ENCODE measurements at places on chromosomes 11 and 22.

- DNase-seq = no peak
These were observed 9.2 kb upstream of the GAS2 start for GRCh38 chr11:22657101-22657694.

GRCh38 chr11:117143390-117143789, 697 bp upstream of the PAFAH1B2 start:
- DNase-seq = no peak

GRCh38 chr11:74783241-74783871, 34.7 kb downstream of the RNF169 start:
- DNase-seq = peak; percentile 74

DNA sequence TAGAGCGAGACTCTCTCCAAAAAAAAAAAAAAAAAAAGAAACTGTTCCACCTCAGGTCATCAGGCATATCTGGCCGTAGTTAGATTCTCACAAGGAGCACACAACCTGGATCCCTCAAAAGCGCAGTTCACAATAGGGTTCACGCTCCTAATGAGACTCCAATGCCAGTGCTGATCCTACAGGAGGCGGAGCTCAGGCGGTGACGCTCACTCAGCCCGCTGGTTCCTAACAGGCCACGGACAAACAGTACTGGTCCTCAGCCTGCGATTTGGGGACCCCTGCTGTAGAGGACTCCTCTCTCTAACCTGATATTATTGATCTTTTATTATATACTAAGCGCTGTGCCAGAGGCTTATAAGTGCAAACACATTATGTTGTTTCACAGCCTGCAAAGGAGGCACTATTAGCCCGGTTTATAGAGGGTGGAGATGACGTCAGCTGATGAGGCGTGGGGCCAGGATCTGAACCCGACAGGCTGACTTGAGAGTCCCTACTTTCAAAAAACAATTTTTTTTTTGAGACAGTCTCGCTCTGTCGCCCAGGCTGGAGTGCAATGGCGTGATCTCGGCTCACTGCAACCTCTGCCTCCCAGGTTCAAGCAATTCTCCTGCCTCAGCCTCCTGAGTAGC, 4.9 kb upstream of the MAFF start:
- DNase-seq = no peak

GRCh38 chr11:44324222-44324621, 14.3 kb upstream of the ALX4 start:
- no peak for DNase-seq

- DNase-seq = no peak
These were observed 31.0 kb upstream of the HSD17B12 start for GRCh38 chr11:43649501-43649900.

DNA sequence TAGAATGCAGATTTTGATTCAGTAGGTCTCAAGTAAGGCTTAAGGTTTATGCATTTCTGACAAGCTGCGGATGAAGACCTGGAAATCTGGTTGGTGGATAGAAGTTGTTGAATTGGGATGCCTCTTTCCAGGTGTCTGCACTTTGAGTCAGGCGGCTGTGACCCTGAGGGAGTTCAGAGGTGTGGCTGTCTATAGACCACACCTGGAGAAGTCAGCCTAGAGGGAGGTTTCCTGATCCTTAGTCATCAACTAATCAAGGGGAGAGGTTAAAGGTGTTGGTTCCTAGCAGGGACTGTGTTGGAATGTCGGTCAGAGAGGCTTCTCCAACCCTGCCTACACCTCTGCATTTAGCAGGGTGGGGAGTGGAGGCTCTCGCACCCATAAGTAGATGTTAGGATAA, 8.0 kb downstream of the GLB1L2 start:
- no peak for DNase-seq

DNA sequence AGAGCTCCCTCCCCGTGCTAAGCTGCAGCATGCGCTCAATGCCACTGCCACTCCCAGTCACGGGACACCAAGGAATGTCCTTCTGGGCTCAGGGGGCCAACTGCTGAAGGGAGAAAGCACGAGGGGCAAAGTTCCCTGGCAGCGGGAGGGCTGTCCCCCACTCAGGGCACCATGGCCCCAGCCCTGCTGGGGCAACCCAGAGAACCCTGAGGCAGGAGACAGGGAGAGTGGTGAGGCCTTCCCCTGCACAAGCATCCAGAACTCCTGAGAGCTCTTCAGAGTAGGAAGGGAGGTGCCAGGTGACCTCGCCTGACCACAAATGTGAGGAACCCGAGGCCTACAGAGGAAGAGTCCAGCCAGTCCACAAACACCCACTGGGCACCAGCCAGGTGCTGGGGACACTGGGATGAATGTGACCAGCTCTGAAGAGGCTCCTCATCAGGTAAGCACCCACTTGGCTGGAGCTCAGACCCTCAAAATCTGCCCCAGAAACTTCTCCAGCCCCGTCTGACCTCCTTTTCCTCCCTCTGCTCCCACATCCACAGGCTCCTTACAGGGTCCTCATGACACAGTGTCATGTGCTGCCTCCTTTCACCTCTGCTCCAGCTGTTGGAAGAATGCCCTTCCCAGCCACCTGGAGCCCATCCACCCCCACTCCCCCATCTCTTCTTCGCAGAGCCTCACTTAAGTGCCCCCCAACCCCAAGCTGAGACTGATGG, 15.6 kb downstream of the GDPD5 start:
- no peak for DNase-seq

DNA sequence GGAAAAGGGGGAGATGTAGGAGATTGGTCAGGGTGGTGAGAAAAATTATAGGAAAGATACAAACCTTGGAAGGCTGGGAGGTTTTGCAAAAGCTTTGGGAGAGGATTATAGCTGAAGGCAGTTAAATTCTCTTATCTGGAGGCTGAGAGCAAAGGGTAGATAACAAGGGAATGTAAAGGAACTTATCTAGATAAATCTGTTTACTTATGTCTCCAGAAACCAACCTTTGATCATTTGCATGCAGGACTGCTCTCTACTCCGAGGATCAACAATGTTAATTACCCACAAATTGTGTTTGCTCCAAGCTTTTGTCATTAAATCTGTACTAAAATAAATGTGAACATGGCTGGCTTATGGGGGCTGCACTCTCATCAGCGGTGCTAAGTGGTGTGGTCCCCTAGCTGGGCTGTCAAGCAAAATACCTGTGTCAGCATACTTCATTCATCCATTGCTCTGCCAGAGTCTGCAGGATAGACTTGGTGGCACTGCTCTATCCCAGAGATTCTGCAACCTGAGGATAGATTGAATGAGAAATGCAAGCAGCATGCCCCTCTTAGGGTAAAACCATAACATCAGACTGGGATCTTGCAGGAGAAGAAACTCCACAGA, 1599.2 kb upstream of the TENM4 start:
- DNase-seq = no peak

DNA sequence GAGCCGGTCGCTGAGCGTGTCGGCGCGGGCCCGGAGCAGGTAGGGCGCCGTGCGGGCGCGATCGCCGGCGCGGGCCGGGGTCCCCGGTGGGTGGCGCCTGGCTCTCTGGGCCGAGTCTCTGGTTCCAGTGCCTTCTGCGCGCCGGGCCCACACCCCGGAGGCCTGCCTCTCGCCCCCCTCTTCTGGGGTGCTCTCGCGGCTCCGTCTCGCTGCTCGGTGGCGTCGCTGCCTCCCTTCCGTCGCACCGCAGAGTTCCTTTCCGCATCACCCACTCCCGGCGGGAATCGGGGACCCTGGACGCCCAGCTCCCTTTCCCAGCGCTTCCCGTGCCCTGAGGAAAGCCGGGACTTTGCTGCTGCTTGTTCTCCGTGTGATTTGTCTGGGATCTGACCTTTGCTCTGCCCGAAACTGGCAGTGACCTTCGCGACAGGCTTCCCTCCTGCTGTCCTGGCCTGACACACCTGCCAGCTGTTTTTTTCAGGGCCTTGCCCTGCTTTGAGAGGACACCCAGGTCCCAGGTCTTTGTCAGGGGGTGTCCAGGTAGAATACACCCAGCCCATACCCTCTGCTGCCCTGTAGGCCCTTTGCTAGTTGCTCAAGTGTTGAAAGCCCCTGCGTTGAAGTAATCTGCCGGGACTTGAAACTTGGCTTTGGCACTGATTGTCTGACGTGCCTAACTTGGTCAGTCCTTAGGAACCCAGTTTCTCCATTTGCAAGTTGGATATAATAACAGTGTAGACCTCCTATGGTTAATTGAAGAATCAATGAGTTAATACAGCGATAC, 711 bp downstream of the FDX1 start:
- DNase-seq = no peak

DNA sequence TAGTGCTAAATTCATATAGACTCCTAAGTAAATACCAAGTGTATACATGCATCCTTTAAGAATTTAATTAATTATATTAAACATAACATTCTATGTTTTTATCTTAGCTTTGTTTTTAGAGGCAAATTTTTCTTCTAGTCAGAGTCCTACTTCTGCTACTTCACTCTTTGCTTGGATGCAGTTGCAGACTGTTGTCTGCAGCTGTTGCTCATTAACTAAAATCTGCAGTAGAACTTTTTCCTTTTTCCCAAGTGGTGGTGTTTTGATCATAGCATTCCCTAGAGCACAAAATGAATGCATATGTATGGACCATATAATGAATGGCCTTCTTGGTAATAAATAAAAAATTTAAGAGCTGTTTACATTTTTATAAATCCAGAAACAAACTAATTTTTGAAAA, 198.3 kb downstream of the CASP12 start:
- DNase-seq = no peak

DNA sequence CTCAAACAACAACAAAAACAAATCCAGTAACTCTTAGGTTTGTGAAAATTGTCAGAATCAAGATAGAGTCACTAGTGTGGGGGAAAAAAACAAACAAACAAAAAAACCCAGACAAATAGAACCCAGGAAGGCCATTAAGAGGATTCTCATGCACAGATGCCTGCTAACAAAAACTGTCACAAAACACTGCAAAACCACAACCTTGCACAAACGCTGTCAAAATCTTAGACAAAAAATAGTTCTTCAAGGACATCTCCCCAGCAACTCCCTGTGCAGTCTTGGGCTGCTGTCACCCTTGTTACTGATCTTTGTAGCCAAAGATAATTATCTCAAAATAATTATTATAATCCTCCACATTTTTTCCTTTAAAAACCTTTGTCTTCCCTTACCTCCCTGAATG, 4.6 kb upstream of the ZBED5 start:
- no peak for DNase-seq

DNA sequence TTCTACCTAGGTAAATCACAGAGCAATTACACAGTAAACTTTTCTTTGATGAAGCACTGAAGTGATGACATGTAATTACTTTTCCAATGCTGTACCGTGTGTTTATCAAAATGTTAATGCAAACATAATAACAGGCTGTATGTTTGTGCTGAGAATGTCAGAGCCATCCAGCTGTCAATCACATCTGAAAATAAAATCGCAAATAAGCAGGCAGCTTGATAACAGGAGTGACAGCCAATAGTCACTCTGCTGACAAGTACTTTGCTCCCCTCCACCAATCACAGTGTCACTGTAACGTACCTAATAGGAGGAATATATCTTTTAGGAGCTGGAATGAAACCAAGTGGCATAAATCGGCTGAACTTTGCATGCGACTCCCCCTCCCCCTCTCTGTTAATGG, 119.7 kb downstream of the KIRREL3 start:
- no peak for DNase-seq

GRCh38 chr11:36177836-36178235, 111.4 kb downstream of the COMMD9 start:
- no peak for DNase-seq

GRCh38 chr11:42265072-42265471, 805.6 kb upstream of the LRRC4C start:
- DNase-seq = no peak

DNA sequence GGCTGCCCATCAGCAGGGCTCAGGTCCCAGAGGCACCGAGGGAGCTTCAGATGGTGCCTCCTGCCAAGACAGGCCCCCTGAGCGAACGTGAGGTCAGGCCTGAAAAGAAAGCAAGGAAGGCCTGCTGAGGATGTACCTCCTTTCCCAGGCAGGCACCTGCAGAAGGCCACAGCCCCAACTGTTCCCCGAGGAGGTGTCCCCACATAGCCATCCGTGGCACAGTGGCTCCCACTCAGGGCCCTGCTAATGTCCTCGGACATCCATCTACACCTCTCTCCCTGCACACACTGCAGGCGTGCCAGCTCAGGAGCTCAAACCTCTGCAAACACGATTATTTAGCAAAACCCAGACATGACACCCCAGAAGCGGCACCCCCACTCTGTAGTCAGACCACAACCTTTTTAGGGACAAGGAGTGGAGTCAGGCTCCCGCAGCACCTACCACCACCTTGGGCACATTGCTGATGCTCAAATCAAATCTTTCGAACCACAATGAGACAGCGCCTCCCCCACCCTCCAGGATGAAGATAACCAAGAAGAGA, 36.9 kb downstream of the SHANK2 start:
- DNase-seq = no peak

GRCh38 chr11:123480882-123481281, 50.8 kb downstream of the GRAMD1B start:
- no peak for DNase-seq

GRCh38 chr22:45149671-45150070, 14.1 kb upstream of the NUP50 start:
- DNase-seq = no peak

DNA sequence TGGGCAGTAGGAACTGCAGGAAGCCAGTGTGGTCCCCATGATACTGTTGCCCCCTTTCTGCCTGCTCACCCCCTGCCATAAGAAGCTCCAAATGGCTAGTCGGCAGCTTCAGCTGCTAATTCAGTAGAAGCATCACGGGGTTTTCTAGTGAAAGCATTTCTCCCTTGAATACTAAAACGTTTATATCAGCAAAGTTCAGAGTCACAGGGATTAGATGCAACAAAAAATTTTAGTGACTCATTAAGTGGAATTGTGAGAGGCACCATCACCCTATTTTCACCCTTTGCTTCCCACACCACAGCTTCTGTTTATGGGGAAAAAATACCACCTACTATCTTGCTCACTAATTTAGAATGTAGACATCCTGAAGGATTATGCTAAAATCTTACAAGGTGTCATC, 25.2 kb downstream of the RAB39A start:
- no peak for DNase-seq

- no peak for DNase-seq
These were observed 13.6 kb downstream of the SLC22A25 start for GRCh38 chr11:63229815-63230214.

- DNase-seq = no peak
These were observed 71.2 kb downstream of the CLPB start for GRCh38 chr11:72363112-72363511.
